Right ventricle myocardium superior (tissue), 1 donor: ENCODE measurements at places on chromosomes 7 and 10. TPM values are rescaled to one million over a fixed set of nuclear protein-coding genes. Genes with fewer than 3 reads are reported as not detected.
A peak's percentile ranks its signal among the peaks of the same experiment; 100 is the strongest.

ANKRD1 gene
- total RNA-seq = 1,733 TPM

DNA sequence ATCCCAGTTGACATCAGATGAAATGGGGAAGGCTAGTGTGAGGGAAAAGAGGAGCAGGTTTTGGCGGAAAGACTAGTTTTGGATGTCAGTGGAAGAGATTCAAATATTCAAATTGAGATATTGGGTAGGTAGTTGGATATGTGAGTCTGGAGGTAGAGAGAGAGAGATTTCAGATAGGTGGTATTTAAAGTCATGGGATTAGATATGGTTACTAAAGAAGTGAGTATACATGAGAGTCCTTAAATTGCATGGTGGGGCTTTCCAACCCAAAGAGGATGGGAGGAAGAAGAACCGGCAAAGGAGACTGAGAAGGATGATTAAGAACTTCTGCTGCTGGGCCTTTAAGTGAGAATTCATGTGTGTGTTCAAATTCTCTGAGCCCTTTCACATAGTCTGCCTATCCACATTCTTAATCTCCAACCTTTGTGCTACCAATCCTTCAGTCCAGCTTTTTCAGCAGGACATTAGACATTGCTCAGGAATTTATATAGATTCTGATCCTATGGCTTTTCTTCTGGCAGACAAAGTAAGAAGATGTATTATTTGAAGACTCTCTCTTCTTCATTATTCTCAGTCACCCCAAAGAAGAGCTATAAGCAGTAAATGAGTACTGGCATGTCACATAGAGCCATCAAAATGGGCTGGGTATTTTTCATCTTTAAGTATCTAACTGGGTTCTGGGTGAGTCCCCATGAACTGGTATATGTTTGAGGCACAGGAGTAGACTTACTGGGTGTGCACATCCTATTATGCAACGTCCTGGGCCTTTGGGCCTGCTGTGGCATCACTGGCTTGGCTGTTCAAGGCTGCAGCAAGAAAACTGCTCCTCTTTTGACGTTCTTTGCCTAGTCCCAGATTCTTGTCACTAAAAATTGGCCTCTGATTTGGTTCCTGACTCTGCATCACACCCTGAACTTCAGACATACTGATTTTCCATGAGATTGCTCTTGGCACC, 33.6 kb downstream of the ST7 start:
- no peak for DNase-seq

GPNMB gene
- 248 TPM for total RNA-seq

RBP3 gene
- total RNA-seq = not detected

GRCh38 chr10:131314799-131315198, 3.3 kb upstream of the TCERG1L start:
- DNase-seq = no peak

GRCh38 chr7:48089046-48090003, at the start of gene UPP1:
Gene UPP1 (plus strand): TSS chr7:48089265. CDS start chr7:48094784, 5,519 bp downstream.
- DNase-seq = peak; percentile 97

- DNase-seq = no peak
These were observed 258.6 kb downstream of the TEX36 start for GRCh38 chr10:125424191-125424847.
